Suprapubic skin (tissue), 4 donors: ENCODE measurements at places on chromosomes 5 and 9.
A peak's percentile ranks its signal among the peaks of the same experiment; 100 is the strongest.

- no peak overlapping the region for H3K4me3 ChIP-seq
- no peaks in the 10 kb centered on the region for H3K27me3 ChIP-seq
- H3K36me3 ChIP-seq, result no peaks in the 10 kb centered on the region
- peaks cover 12% of the 10 kb centered on the region for H3K4me1 ChIP-seq
- no peak overlapping the region for H3K27ac ChIP-seq
Observed at GRCh38 chr5:150454492-150455229, 5.1 kb upstream of the RPS14 start.

- no peaks in the 10 kb centered on the region for H3K36me3 ChIP-seq
- peak overlapping the region; percentile 96 for H3K27ac ChIP-seq
- H3K4me3 ChIP-seq, result peak overlapping the region; percentile 71
- no peaks in the 10 kb centered on the region for H3K27me3 ChIP-seq
- no peak for DNase-seq
- H3K4me1 ChIP-seq, result peaks cover 44% of the 10 kb centered on the region
Observed at GRCh38 chr5:140106805-140107311, 7.1 kb upstream of the PURA start.

- H3K36me3 ChIP-seq, result no peaks in the 10 kb centered on the region
- H3K4me3 ChIP-seq, result no peak overlapping the region
- peaks cover 46% of the 10 kb centered on the region for H3K4me1 ChIP-seq
- peak overlapping the region; percentile 31 for H3K27ac ChIP-seq
Observed at GRCh38 chr9:121636341-121636865, 15.0 kb upstream of the DAB2IP start.

DNA sequence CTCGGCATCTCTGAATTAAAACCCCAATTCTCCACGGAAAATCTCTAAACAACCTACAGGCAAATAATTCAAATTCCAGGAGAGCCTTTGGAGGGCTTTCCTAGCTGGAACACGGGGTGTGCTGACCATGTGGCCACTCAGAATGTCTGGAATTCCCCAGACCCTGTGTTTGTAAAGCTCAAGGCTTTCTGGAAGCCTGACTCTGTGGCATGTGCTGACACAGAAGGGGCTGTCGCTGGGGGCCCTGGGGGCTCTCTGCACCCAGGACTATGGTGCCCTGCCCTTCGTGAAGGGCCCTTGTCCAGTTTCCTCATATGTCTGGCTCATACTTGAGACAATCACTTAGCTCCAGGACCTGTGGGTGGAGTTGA lies 29.0 kb upstream of the BOD1 start:
- peaks cover 2% of the 10 kb centered on the region for H3K27me3 ChIP-seq
- H3K27ac ChIP-seq, result no peak overlapping the region
- H3K36me3 ChIP-seq, result no peaks in the 10 kb centered on the region
- no peaks in the 10 kb centered on the region for H3K4me1 ChIP-seq
- no peak overlapping the region for H3K4me3 ChIP-seq

- DNase-seq, result peak; percentile 94
- H3K4me1 ChIP-seq, result peaks cover 57% of the 10 kb centered on the region
- no peaks in the 10 kb centered on the region for H3K36me3 ChIP-seq
- no peaks in the 10 kb centered on the region for H3K27me3 ChIP-seq
- H3K27ac ChIP-seq, result peak overlapping the region; percentile 81
Observed at GRCh38 chr5:150143350-150144245, 12.0 kb downstream of the PDGFRB start.

DNA sequence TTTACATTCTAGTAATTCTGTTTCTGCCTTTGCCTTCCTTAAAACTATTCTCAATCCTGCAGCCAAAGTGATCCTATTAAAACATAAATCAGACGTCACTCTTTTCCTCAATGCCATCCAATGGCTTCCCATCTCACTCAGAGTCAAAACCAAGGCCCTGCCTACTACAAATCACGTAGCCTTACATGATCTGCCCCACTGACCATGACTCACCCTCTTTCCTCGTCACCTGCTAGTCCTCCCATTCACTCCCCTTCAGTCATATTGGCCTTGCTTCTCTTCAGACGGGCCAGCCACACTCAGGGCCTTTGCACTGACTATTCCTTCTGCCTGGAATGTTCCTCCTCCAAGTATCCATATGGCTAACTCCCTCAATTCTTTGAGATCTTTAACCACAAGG lies 39.0 kb upstream of the DMXL1 start:
- no peaks in the 10 kb centered on the region for H3K36me3 ChIP-seq
- no peaks in the 10 kb centered on the region for H3K27me3 ChIP-seq
- peaks cover 3% of the 10 kb centered on the region for H3K4me1 ChIP-seq
- H3K4me3 ChIP-seq, result no peak overlapping the region
- H3K27ac ChIP-seq, result no peak overlapping the region

GRCh38 chr9:122929796-122930354 lies 1.4 kb downstream of the ZBTB26 start:
- H3K36me3 ChIP-seq, result no peaks in the 10 kb centered on the region
- H3K4me3 ChIP-seq, result no peak overlapping the region
- no peaks in the 10 kb centered on the region for H3K27me3 ChIP-seq
- no peak for DNase-seq
- H3K27ac ChIP-seq, result no peak overlapping the region

DNA sequence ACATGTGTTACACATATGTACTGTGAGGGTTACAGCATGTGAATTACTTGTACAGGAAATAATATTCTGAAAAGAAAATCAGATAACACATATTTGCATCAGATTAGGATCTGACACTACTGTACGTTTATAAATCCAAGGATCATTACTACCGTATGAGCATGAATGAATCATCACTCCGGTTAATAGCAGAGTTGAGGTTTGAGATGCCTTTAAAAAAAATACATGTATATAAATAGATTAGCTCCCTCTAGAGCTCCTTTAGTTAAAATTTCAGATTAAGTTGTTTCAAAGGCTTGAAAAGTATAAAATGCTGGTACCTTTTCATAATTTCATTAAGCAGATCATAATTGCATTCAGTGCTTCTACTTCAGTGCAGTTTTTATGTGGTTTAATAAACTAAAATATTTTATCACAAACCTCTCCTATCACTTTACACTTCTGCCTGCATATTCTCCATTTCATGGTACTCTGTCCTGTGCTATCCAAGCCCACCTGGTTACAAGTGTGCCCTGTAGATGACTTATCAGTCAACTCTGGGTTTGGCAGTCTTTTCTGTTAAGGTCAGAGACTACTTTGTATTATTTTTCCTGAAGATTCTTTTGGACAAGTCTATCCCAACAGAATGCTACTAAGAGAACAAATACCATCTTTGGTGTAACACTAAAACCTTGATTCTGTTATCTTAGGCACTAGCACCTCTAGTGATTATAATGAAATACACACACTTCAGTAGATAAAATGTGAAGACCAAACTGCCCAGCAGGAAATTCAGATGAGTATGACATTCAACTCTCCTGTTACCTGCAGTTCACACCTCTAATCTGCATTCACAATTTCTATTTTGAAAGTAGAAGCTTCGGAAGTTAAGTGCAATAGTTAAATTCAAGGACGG lies 48.0 kb upstream of the POU5F2 start:
- H3K4me3 ChIP-seq, result no peak overlapping the region
- no peaks in the 10 kb centered on the region for H3K4me1 ChIP-seq
- H3K27ac ChIP-seq, result no peak overlapping the region
- H3K27me3 ChIP-seq, result no peaks in the 10 kb centered on the region
- no peak for DNase-seq
- H3K36me3 ChIP-seq, result no peaks in the 10 kb centered on the region

DNA sequence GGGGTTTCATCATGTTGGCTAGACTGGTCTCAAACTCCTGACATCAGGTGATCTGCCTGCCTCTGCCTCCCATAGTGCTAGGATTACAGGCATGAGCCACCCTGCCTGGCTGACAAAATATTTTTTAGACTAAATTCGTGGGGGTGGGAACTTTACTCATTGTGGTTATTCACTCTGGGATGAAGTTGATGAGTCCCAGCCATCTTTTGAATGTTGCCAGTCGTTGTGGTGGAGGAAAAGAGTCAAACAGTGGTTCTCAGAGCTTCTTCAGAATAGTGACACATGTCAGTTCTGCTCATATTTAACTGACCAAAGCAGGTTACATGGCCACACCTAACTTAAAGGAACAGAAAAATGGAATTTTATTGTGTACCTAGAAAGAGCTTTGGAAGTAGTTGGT lies 6.9 kb downstream of the SREK1 start:
- no peaks in the 10 kb centered on the region for H3K27me3 ChIP-seq
- H3K4me3 ChIP-seq, result no peak overlapping the region
- no peaks in the 10 kb centered on the region for H3K36me3 ChIP-seq
- DNase-seq, result no peak
- H3K4me1 ChIP-seq, result peaks cover 22% of the 10 kb centered on the region

DNA sequence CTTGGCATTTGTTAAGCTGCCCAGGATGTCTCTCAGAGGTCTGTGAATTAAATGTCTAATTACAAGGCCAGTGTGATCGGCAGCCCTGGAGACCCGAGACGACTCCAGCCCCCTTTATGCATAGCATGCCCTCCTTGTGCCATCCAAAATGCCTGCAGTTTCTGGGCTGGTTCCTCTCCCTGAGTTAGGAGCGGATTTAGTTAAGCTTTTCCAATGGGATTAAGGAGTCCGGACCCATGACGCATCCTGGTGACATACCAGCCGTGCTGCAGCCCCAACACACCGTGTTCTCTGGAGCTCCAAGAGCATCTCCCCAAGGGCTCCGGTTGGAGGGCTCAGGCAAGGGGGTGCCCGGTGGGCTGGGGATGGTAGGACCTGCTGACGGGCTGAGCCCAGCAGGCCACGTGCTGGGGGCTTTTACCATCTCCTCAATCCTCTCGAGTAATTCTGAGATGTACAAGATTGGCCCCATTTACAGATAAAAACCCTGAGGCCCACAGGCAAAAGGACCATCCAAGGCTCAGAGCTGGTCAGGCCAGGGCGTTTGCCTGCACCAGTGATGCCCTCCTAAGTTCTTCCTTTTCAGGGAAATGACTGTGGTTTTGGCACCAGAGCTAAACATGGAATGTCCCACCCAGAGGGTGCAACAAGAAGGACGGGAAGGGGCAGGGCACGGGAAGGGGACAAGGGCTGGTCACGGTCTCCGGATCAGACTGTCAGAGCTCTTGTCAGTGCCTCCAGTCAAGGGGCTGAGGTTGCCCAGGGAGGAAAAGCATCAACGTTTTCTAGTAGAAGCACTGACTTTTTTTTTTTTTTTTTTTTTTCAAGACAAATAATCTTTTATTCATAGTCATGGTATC lies 82.6 kb upstream of the PHYKPL start:
- no peaks in the 10 kb centered on the region for H3K27me3 ChIP-seq
- H3K36me3 ChIP-seq, result no peaks in the 10 kb centered on the region
- H3K4me3 ChIP-seq, result no peak overlapping the region
- no peak for DNase-seq
- H3K27ac ChIP-seq, result no peak overlapping the region

DNA sequence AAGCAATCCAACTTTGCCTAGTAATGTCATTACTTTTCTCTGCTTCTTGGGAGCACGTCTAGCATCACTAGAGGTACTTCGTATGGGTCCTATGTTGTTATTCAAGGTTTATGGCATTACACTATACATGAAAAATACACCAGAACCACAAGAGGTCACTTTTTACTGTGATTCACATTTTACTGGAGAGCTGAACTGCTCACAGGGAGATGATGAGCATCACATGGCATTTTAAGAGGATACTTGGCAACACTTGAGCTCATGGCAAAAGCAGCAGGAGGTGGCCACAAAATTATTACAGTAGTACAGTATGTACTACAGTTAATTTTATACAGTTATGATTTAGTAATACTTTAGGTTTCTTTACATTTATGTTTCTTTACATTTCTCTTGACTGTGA lies 223.4 kb downstream of the PARP8 start:
- H3K4me3 ChIP-seq, result no peak overlapping the region
- no peak overlapping the region for H3K27ac ChIP-seq
- DNase-seq, result no peak
- H3K4me1 ChIP-seq, result no peaks in the 10 kb centered on the region
- H3K36me3 ChIP-seq, result no peaks in the 10 kb centered on the region

DNA sequence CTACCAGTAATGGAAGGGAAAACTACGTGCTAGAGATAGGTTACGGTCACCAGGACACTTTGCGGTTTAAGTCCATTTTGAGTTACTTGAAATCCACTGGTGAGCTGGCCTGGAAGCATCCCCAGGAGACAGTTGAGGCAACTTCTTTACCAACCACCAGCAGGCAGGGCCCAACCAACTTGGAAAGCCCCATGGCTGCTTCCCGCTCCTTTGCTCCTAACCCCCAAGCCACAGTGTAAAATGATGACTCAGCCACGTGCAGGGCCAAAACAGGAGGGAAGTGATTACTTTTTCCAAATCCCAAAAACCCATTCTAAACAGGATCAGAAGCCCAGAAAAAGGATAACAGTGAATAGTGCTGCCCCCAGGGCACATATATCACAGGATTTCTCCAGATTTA lies 87.4 kb downstream of the PAX5 start:
- no peak for DNase-seq
- no peaks in the 10 kb centered on the region for H3K4me1 ChIP-seq
- peaks cover 7% of the 10 kb centered on the region for H3K27me3 ChIP-seq
- no peak overlapping the region for H3K27ac ChIP-seq
- no peak overlapping the region for H3K4me3 ChIP-seq
- no peaks in the 10 kb centered on the region for H3K36me3 ChIP-seq

GRCh38 chr5:162190-162564 lies 29.1 kb upstream of the LRRC14B start:
- no peak overlapping the region for H3K4me3 ChIP-seq
- peak; percentile 63 for DNase-seq

GRCh38 chr5:127133071-127133470 lies 59.8 kb upstream of the C5orf63 start:
- no peak for DNase-seq
- H3K4me1 ChIP-seq, result no peaks in the 10 kb centered on the region
- no peak overlapping the region for H3K4me3 ChIP-seq
- no peaks in the 10 kb centered on the region for H3K36me3 ChIP-seq

DNA sequence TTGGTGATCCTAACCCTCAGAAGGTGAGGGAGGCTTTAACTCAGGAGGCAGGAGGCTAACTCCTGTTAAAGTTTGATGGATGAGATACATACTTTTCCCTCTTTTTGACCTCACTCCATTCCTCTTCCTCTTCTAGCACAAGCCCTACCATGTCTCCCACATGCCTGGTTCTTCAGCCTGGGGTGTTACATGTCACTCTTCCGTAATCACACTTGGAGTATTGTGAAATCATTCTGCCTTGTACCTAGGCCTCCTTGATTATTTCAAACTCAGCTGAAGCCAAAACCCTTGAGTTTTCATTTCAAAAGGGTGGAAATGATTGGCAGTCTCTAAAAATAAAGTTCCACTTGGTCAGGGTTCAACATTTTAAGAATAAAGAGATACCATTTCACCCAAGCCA lies 1.8 kb downstream of the PLAC8L1 start:
- H3K27me3 ChIP-seq, result no peaks in the 10 kb centered on the region
- no peak for DNase-seq
- no peak overlapping the region for H3K27ac ChIP-seq
- no peaks in the 10 kb centered on the region for H3K4me1 ChIP-seq
- H3K36me3 ChIP-seq, result no peaks in the 10 kb centered on the region
- no peak overlapping the region for H3K4me3 ChIP-seq

- no peaks in the 10 kb centered on the region for H3K27me3 ChIP-seq
- DNase-seq, result no peak
- H3K4me3 ChIP-seq, result no peak overlapping the region
- no peaks in the 10 kb centered on the region for H3K36me3 ChIP-seq
- no peak overlapping the region for H3K27ac ChIP-seq
Observed at GRCh38 chr5:118653183-118653582, 335.2 kb downstream of the DTWD2 start.

- no peaks in the 10 kb centered on the region for H3K27me3 ChIP-seq
- H3K4me1 ChIP-seq, result peaks cover 25% of the 10 kb centered on the region
- H3K27ac ChIP-seq, result no peak overlapping the region
- no peaks in the 10 kb centered on the region for H3K36me3 ChIP-seq
- no peak overlapping the region for H3K4me3 ChIP-seq
Observed at GRCh38 chr5:132965120-132965519, 1.7 kb upstream of the AFF4 start.

- H3K27ac ChIP-seq, result no peak overlapping the region
- no peaks in the 10 kb centered on the region for H3K27me3 ChIP-seq
- no peak for DNase-seq
- no peak overlapping the region for H3K4me3 ChIP-seq
Observed at GRCh38 chr9:35254237-35254636, 92.4 kb downstream of the UNC13B start.
